Fibroblast of the aortic adventitia (primary cell): ENCODE measurements at places on chromosomes 7 and 10. TPM values are rescaled to one million over a fixed set of nuclear protein-coding genes. Genes with fewer than 3 reads are reported as not detected.

The CDH23 gene
- 0.25 and 0.27 TPM in 2 replicates for total RNA-seq

The ZNF25 gene
- total RNA-seq, result 7.9 and 14.8 TPM in 2 replicates

The NYAP1 gene
- 0.81 and 5.6 TPM in 2 replicates for total RNA-seq

The SLC26A5 gene
- total RNA-seq, result not detected in 2 replicates

The CTTNBP2 gene
- total RNA-seq, result 3.9 and 11.9 TPM in 2 replicates

The CUX1 gene
- 36.1 and 44.2 TPM in 2 replicates for total RNA-seq

The CEP55 gene
- 2.7 and 36.9 TPM in 2 replicates for total RNA-seq

The LRIT1 gene
- total RNA-seq, result not detected in 2 replicates

The MICALL2 gene
- 21.5 and 28.9 TPM in 2 replicates for total RNA-seq

The PPP1R3A gene
- not detected in 2 replicates for total RNA-seq

The HHEX gene
- total RNA-seq, result 0.49 and 8.6 TPM in 2 replicates

The TBC1D12 gene
- total RNA-seq, result 11.8 and 16.5 TPM in 2 replicates

The GLUD1 gene
- 137 and 346 TPM in 2 replicates for total RNA-seq

The CPA1 gene
- 0.45 and 0.90 TPM in 2 replicates for total RNA-seq

The DHTKD1 gene
- total RNA-seq, result 16.8 and 30.9 TPM in 2 replicates

The CDC14C gene
- total RNA-seq, result not detected in 2 replicates

The STAM gene
- 32.0 and 40.6 TPM in 2 replicates for total RNA-seq

The CYP26C1 gene
- total RNA-seq, result 0.09 TPM in 1 of 2 replicates, not detected in the other

The THNSL1 gene
- total RNA-seq, result 4.1 and 6.0 TPM in 2 replicates

The CAMK1D gene
- total RNA-seq, result 2.3 and 9.8 TPM in 2 replicates

The RINT1 gene
- total RNA-seq, result 10.2 and 18.1 TPM in 2 replicates

The HIPK2 gene
- 16.6 and 28.8 TPM in 2 replicates for total RNA-seq

The ARL3 gene
- 10.4 and 12.1 TPM in 2 replicates for total RNA-seq

The NEBL gene
- 0.09 and 4.3 TPM in 2 replicates for total RNA-seq

The KCNH2 gene
- total RNA-seq, result not detected in 2 replicates

The MYO1G gene
- 0.09 TPM in 1 of 2 replicates, not detected in the other for total RNA-seq

The FEZF1 gene
- not detected in 2 replicates for total RNA-seq

The SP8 gene
- not detected in 2 replicates for total RNA-seq

The SVOPL gene
- not detected in 2 replicates for total RNA-seq

The TMEM130 gene
- total RNA-seq, result 0.27 and 0.57 TPM in 2 replicates
